NCI-H187 treated with DMSO at 0.1 percent for 48 hours (cell line): ENCODE measurements at places on chromosomes 4 and X.

DNA sequence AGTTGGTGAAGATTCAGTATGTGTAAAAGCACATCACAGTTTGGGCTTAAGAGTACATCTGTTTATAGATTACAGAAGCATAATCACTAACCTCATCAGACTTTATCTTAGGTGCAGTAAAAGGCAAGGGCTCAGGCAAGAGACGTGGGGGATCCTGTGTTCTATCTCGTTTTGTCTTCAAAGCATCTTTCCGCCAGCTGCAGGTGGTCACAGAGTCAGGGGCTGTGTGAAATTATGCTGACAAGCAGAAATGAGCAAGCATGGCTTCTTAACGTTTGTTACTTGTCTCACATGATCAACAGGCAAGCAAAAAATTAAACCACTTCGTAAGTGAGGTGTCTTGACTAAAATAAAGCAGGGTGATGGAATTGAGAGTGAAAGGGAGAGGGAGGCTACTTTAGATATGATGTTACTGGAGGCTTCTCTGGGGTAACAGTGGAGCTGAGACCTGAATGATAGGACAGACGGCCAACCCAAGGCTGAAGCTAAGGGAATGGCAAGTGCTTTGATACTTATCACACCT, 1.4 kb upstream of the TEC start:
- no peak for DNase-seq

- no peak for DNase-seq
Observed at GRCh38 chr4:168527560-168527959, 30.7 kb downstream of the PALLD start.

- no peak for DNase-seq
Observed at GRCh38 chr4:154084864-154085263, 296.0 kb upstream of the SFRP2 start.

- no peak for DNase-seq
Observed at GRCh38 chr4:26075583-26075982, 161.6 kb downstream of the SMIM20 start.

- no peak for DNase-seq
Observed at GRCh38 chr4:62210486-62210885, 1010.4 kb downstream of the ADGRL3 start.

GRCh38 chrX:47200385-47201150, 6.9 kb downstream of the UBA1 start:
- DNase-seq, result no peak

GRCh38 chrX:78555401-78555980, 103.6 kb downstream of the RTL3 start:
- DNase-seq, result no peak

DNA sequence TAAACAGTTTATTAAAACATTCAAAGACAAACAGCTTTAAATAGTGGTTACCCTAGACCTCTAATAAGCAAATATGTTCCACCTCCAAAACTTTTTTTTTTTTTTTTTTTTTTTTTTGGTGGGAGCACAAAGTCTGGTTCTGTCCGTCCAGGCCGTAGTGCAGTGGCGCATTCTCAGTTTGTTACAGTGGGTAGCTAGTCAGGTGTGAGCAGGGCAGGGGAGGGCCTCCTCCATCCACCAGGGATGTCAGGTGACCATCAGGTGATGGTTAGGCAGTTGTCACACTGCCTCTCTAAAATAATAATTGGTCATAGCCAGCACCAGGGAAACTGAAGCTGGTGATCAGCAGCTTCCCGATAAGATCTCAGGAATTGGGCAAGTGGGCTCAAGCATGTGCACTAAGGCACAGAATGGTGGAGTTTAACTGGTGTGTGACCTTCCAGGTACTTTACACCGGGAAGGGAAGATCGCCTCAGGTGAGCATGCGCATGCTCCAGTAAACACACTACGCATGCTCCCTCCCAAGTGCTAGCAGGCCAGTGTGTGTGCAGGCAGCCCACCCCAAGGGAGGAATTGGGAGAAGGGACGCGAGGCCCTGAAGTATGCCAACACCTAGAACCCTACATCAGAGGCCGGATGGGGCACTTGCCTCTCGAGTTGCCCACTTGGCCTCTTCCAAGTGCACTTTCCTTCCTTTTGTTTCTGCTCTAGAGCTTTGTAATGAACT, 27.2 kb downstream of the TNIP2 start:
- no peak for DNase-seq

DNA sequence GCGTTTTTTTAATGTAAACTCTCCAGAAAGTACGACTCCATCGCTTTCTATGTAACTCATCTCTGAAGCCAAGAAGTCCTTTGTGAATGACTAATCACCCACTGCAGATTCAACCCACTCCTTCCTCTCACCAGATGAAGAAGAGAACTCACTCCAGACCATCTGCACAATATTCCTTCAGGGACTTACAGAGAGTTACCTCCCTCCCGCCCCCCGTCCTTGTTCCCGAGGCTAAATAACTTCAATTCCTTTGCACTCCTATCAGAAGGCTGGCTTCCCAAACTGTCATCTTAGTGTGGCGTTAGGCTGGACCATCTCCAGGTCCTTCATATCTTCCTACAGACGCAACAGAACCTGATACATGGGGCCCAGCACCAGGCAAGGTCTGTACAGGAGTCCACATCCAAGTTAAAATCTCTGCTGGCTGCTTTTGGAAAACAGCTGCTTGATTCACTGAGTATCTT, 82.4 kb downstream of the AFAP1 start:
- no peak for DNase-seq

DNA sequence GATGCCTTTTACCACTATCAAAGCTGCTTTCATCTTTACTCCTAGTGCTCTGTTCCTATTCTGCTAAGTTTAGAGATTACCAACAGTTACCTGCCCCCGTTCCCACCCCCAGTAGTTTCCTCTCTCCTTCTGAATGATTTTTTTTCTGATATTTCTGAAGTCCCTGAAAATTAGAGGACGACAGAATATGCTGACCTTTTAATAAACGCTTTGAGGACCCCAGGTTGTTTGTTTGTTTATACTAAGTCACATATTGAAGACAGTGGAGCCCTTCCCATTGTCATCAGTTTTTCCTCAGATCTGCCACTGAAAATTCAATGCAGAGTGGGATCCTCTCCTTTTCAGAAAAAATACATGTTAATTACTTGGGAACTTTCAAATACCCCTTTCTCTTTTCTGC, 1039.3 kb upstream of the AGA start:
- DNase-seq, result no peak

GRCh38 chr4:77204621-77205020, 47.6 kb downstream of the CCNG2 start:
- no peak for DNase-seq

DNA sequence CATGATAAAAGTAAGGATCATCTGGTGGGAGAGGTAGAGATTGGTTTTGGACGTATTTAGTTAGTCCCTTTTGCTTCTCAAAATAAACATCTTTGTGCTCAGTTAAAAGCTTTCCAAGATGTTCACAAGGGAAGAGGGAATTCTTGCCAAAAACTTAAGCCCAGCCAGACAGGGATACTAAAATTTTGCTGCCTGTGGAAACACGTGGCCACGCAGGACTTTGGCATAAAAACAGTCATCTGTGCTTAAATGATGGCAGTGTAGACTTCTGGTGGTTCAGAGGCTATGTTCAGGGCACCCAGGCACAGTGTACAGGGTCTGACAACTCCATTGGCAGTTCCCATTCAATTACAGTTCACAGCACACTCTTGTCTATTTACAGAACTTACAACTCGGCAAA, 93.2 kb upstream of the JADE1 start:
- DNase-seq, result no peak

- DNase-seq, result no peak
Observed at GRCh38 chr4:123031664-123032063, 109.3 kb upstream of the NUDT6 start.

DNA sequence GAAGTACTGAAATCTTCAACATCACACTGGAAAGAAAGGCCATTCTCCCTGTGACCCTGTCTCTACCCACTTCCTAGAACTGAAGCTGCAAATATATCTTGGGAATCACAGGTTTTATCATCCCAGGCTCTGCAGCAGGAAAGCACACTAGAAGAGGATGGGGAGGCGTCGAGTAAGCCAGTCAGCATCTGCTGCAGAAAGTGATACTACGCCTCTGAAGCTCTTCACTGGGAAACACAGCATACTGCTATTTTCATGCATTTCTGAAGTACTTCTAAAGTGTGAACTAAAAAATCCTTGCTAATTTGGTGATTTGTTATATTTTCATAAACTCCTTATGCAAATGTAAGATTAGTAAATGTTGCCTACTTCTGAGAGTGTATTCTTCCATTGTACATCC, 29.1 kb downstream of the RAB33B start:
- DNase-seq, result no peak

GRCh38 chrX:44012484-44013096, 39.4 kb upstream of the NDP start:
- no peak for DNase-seq

GRCh38 chr4:38290366-38290765, 330.2 kb downstream of the PTTG2 start:
- no peak for DNase-seq

GRCh38 chr4:87122252-87122651, 98.2 kb downstream of the KLHL8 start:
- no peak for DNase-seq

DNA sequence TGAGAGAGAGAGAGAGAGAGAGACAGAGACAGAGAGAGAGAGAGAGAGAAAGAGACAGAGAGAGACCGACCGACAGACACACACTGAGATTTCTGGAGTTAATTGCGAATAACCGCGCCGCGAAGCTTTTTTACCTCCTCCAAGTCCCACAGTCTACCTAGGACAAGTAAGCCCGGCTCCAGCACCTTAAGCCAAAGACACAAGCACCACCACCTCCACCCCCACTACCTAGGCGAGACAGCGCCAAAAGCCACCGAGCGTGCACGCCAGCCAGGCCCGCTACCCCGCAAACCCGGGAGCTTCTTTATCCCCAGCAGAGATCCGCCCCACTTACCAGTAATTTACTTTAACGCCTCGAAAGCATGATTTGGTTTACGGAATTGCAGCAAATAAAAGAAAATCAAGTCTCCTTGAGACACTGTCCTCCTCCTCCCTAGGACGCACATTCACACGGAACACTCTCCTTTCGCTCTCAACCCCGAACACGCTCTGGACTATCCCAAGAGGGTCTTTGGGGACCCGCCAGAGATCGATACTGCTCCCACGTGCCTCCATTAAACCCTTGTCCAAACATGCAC, 649.6 kb upstream of the DIPK2B start:
- DNase-seq, result no peak

DNA sequence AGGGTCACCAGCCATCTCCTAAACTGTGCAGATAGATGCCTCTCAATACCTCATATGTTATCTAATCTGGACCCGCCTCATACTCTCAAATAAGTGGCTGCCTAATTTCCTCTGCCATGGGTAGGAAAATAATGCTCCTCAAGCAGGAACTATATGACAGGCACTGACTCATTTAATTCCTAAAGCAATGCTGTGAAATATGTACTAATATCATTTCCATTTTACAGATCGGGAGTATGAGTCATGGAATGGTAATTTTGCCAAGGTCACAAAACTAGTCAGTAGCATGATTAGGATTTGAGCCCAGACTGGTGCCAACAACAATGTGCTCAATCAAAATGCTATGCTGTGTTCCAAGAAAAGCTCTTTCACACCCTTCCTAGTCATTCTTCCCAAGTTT, 3.0 kb upstream of the NXT2 start:
- DNase-seq, result no peak

DNA sequence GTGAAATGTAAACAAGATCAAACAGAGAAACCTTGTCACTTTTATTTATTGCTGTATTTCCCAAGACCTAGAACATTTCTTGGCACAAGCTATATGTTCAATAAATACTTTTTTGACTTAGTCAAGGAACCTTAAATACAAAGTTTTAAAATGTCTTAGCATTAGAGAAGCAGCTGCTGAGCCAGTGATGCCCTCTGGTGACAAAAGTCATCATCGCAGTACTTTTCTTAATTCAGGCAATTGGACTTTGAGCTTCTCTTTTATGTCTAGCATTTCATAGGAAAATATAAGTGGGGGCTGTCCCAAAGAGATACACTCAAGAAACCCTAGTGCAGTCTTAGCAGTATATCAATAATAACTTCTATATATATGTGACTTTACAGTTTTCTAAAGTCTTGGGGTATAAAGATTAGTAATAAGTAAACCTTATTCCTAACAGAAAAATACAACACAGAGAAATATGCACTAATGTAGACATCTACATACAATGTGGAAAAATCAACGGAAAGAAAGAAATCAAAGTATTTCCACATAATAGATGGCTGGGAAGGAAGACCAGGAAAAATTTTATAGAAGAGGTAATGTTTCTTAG, 118.4 kb downstream of the DTHD1 start:
- no peak for DNase-seq

- no peak for DNase-seq
Observed at GRCh38 chrX:95484781-95485180, 1199.9 kb upstream of the DIAPH2 start.

GRCh38 chr4:182749667-182750167, 167.5 kb downstream of the DCTD start:
- DNase-seq, result no peak

- no peak for DNase-seq
Observed at GRCh38 chr4:71549516-71550160, 210.8 kb downstream of the SLC4A4 start.

GRCh38 chr4:121072224-121073003, at the start of gene NDNF:
Gene NDNF (minus strand): TSS chr4:121072535. CDS start chr4:121045837, 26,698 bp downstream.
- DNase-seq, result no peak

DNA sequence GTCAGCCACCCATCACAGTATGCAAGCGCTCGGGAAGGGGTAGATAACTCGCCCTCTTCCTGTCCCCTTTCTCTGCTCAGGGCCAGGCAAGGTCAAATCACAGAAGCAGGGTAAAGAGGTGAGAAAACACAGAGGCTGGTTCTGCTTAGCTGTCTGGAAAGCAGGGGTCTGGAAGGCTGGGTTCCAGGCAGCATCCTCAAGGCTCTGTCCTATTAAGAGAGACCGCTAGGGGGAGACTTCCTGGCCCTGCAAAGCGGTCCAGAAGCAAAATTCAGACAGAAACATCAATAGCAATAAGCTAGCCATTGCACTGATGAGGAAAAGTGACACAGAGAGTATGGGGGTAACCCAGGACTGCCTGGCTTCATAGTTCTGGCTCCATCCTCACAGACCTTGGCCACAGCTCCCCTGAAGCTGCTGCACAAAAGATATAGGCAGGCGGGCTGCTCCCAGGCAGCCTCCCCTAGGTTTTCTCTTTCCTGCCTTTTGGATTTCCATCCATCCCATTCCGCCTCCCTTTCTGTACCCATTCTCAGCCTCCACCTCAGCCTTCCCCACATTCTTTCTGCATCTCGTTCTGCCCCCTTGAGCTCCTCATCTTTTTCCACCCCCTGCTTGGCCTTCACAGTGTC, 308.5 kb downstream of the EVC2 start:
- DNase-seq, result no peak

DNA sequence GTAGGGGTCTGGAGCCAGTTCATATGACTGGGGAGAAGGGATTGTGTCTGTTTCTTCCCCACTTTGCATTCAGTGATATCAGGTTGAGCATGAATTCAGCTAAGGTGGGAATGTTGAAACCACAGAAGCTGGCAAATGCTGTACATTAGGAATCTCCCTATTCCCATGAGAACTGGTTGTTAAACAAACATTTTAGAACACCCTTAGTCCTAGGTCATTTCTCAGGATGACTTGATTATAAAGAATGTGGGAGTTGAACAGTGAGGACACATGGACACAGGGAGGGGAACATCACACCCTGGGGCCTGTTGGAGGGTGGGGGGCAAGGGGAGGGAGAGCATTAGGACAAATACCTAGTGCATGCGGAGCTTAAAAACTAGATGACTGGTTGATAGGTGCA, 62.6 kb upstream of the LIMCH1 start:
- DNase-seq, result no peak
